Fibroblast of lung (primary cell): ENCODE measurements at places on chromosomes 16 and 17. TPM values are rescaled to one million over a fixed set of nuclear protein-coding genes. Genes with fewer than 3 reads are reported as not detected.

DNA sequence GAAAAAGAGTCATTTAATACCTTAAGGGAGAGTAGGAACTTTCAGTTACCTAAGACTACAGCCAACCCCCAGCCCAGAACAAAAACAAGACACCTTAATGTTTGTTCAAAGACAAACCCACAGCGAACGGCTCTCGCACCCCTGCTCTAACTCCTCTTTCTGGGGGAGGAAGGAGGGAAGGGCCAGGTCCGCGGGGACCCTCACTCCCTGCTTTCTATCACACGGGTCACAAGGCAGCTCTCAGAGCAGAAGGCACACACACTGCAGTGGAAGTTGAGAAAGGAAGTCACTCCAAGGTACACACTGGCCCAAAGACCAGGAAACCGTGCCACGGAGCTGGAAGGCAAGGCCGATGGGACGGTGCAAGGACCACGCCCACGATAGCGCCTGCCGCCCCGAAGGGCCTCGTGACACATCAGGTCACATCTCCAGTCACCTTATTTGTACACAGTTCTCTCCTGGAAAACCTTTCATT is 10.0 kb downstream of the LITAFD start:
- DNase-seq = no peak
- H3K27me3 ChIP-seq = no peaks in the 10 kb centered on the region
- peaks cover 10% of the 10 kb centered on the region for H3K4me1 ChIP-seq
- no peak overlapping the region for H3K4me3 ChIP-seq

DNA sequence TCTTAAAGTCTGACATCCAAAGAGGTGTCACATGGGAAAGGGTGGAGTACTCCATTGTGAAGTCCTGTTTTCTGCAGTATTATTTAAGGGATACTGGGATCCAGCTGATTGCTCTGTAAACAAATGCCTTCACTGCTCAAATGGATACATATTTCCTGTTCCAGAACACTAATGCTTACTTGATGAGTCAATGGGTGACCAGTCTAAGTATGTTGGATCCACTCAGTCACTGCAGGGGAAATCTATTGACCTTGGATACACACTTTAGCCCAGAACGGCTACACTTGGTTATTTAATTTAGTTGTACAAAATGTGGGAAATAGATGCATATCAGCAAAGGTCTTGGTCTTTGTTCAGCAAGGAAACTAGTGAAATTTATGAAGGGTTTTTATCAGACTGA is 261.4 kb downstream of the MAP2K4 start:
- H3K27ac ChIP-seq = no peak overlapping the region
- DNase-seq = peak; percentile 72
- H3K27me3 ChIP-seq = no peaks in the 10 kb centered on the region
- no peak overlapping the region for H3K4me3 ChIP-seq

DNA sequence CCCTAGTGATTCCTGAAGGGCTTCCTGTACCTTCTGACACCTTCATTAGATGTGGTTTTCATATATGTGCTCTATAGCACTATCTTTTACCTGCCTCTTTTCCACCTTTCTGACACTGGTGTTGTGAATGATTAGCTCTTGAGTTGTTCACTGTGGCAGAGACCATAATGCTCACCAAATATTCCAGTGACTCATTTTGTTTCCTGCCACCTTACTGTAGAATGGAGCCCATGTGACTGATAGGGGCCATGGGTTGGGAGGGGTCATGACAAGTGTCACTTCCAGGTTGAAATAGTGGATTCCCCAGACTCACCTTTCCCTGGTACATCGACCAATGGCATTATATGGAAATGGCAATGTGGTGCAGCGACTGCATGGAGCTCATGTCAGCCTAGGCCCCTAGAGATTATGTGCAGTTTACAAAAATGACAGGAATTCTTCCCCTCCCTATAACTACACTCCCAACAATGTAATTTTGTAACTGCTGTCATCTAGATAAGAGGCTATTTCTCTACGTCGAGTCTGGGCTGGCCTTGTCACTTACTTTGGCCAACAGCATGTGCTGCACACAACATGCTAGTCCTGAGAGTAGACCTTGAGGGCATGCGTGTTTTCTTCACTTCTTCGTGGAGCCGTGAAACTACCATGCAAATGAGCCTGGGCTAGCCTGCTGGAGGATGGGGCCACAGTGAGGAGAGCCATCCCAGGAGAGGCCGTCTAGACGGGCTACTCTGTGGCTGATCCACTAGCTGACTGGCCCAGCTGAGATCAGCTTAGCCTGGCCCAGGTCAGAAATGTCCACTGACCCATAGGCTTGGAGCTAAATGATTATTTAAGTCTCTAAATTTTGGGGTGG is 409.5 kb downstream of the CA10 start:
- H3K27me3 ChIP-seq = no peaks in the 10 kb centered on the region
- no peak for DNase-seq
- H3K27ac ChIP-seq = no peak overlapping the region
- no peak overlapping the region for H3K4me3 ChIP-seq
- no peaks in the 10 kb centered on the region for H3K4me1 ChIP-seq

DNA sequence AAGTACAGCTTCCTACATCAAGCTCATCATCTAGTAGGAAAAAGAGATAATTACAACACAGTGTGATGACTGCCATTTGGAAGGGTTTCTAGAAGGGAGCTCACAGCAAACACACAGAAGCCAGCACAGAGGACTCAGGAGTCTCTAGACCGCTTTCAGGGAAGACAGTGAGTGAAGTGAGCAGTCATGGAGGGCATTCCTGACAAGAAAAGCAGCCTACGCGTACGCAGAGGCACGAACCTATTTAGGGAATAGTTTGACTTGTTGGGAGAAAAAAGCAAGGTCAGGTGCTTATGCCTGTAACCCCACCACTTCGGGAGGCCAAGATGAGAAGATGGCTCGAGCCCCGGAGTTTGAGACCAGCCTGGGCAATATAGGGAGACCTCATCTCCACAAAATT is 8.4 kb upstream of the HASPIN start:
- peaks cover 8% of the 10 kb centered on the region for H3K4me1 ChIP-seq
- H3K36me3 ChIP-seq = peaks cover 6% of the 10 kb centered on the region
- no peaks in the 10 kb centered on the region for H3K27me3 ChIP-seq
- DNase-seq = no peak
- H3K27ac ChIP-seq = no peak overlapping the region

DNA sequence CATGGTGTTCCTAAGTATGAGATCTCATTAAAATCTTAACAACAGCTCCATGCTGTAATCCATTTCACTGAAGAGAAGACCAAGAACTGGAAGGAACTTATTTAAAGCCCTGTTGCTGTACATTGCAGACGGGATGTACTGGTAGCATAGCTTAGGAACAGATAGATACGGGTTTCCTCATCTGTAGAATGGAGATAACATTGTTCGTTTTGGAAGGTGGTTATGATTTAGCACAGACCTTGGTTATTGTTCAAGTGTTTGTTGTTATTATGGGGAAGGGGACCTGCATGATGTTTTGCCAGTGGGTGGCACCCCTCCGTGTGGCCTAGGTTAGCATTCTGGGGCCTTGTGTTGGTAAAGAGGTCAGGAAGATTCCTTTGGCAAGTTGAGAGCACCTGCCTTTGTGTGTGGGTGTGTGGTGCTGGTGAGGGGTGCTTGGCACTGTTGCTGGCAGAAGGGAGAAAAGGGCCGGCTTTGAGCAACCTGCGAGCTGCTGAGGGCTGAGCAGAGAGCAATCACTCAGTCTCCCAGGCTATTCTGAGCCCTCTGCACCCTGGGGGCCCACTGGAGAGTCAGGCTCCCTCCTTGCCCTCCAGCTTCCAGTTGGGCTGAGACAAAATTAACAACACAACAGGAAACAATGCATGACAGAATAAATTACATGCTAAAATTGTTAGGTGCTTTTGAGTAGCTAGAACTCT is 2.3 kb downstream of the TAOK2 start:
- DNase-seq = no peak
- no peak overlapping the region for H3K27ac ChIP-seq

GRCh38 chr17:82424001-82424862 is 5.8 kb upstream of the OGFOD3 start:
- no peak overlapping the region for H3K4me3 ChIP-seq
- DNase-seq = peak; percentile 19
- no peak overlapping the region for H3K27ac ChIP-seq
- no peaks in the 10 kb centered on the region for H3K27me3 ChIP-seq
- H3K36me3 ChIP-seq = no peaks in the 10 kb centered on the region
- no peaks in the 10 kb centered on the region for H3K4me1 ChIP-seq

DNA sequence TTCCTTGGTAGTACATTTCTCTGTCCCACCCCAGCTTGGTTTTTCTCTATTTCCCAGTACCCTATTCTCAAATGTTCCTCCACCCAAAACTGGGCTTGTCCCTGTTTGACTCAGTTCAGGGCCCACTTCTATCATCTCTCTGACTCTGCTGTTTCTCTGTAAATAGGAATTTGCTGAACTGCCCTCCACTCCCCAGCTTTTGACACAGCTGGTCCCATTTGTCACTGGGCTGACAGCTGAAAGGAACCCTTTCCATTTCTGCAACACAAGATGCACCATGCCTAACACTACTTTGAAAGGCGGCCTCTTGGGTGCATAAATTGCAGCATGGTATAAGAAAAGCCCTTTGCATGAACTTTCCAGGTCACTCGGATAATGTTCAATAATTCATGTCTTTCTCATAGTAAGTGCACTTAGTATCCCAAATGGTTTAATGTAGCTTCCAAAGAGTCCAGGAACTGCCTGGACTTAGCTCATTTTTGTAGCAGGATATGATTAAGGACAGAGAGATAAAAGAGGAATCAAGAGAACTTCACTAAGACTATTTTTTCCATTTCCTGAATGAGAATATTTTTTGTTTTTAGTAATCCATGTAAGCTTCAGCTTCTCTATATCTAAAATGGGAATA is 256.7 kb downstream of the CDH11 start:
- H3K36me3 ChIP-seq = no peaks in the 10 kb centered on the region
- no peaks in the 10 kb centered on the region for H3K27me3 ChIP-seq
- peaks cover 6% of the 10 kb centered on the region for H3K4me1 ChIP-seq
- no peak overlapping the region for H3K27ac ChIP-seq

SLC6A2 gene
- total RNA-seq = not detected in 2 replicates

DNA sequence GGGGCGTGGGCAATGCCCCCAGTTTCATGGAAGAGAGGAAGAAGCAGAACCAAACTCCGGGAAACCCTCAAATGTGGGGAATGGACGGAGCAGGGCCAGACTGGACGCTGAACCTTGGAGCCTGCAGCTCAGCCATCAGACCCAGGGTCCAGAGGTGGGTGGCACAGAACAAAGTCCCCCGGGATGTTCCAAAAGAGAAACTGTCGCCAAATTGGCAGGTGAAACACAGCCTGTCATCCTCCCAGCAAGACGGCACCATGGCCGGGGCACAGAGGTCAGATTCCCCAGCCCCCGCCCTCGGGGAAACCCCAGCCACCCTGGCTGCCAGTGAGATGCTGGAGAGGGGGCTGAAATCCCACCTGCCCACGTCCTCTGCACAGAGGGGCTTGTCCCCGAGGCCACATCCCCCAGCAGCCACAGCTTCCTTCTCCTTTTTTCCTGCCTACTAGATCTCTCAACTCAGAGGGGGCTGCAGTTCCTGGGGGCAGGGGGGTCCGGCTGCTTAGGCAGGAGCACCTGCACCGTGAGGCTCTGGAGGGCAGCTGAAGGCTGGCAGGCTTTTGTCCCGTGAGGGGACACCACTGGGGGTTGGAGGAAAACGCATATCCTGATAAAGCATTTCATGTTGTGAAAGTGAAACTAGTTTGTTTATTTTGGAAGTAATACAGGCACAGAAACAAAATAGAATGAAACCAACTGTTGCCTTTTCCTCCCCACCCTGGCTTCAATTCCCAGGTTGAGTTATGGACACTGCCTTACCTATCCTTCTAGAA is 1.2 kb upstream of the SECTM1 start:
- H3K4me1 ChIP-seq = peaks cover 29% of the 10 kb centered on the region
- H3K36me3 ChIP-seq = no peaks in the 10 kb centered on the region
- no peak overlapping the region for H3K27ac ChIP-seq
- no peaks in the 10 kb centered on the region for H3K27me3 ChIP-seq

TBC1D3C gene
- total RNA-seq = 1.3 TPM in 1 of 2 replicates, not detected in the other

GRCh38 chr17:57419940-57420550 is 163.7 kb downstream of the MSI2 start:
- no peak overlapping the region for H3K27ac ChIP-seq
- DNase-seq = no peak
- no peaks in the 10 kb centered on the region for H3K27me3 ChIP-seq
- no peaks in the 10 kb centered on the region for H3K4me1 ChIP-seq

CCL1 gene
- total RNA-seq = not detected in 2 replicates

KRT28 gene
- total RNA-seq = not detected in 2 replicates

GRCh38 chr16:51813609-51814008 is 662.5 kb upstream of the SALL1 start:
- no peaks in the 10 kb centered on the region for H3K36me3 ChIP-seq
- DNase-seq = no peak
- peaks cover 2% of the 10 kb centered on the region for H3K4me1 ChIP-seq
- H3K4me3 ChIP-seq = no peak overlapping the region

- peak; percentile 47 for DNase-seq
- H3K36me3 ChIP-seq = no peaks in the 10 kb centered on the region
- H3K27ac ChIP-seq = no peak overlapping the region
- H3K4me3 ChIP-seq = peak overlapping the region; percentile 42
Observed at GRCh38 chr17:49003557-49004511, 6.6 kb downstream of the IGF2BP1 start.

DNA sequence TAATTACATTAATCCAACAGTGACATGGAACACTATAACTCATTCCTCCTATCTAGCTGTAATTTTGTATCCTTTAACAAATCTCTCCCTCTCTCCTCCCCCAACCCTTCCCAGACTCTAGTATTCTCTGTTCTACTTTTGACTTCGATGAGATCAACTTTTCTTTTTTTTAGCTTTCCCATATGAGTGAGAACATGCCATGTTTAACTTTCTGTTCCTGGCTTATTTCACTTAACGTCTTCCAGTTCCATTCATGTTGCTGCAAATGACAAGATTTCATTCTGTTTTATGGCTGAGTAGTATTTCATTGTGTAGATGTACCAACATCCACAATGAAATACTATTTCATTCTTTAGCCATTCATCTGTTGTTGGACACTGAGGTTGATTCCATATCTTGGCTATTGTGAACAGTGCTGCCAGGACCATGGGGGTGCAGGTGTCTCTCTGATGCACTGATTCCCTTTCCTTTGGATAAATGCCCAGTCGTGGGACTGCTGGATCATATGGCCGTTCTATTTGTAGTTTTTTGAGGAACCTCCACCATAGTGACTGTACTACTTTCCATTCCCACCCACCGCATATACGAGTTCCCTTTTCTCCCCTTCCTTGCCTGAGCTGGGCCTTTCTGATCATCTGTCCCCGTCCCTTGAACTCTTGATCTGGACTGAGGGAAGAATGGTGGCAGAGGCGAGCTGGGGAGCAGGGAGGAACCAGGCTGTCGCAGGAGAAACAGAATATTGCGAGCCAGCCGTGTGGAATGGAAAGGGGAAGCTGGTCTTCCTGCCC is 7.7 kb upstream of the CEP295NL start:
- H3K4me1 ChIP-seq = peaks cover 4% of the 10 kb centered on the region
- no peaks in the 10 kb centered on the region for H3K27me3 ChIP-seq

GRCh38 chr16:27379919-27380318 is 22.1 kb upstream of the IL21R start:
- H3K4me1 ChIP-seq = no peaks in the 10 kb centered on the region
- H3K4me3 ChIP-seq = no peak overlapping the region
- peaks cover 5% of the 10 kb centered on the region for H3K27me3 ChIP-seq
- no peak overlapping the region for H3K27ac ChIP-seq
- no peak for DNase-seq

GRCh38 chr16:85019659-85020245 is 7.8 kb upstream of the KIAA0513 start:
- DNase-seq = no peak
- H3K27me3 ChIP-seq = no peaks in the 10 kb centered on the region
- H3K4me3 ChIP-seq = no peak overlapping the region

GRCh38 chr17:17075125-17075781 is 33.0 kb downstream of the MPRIP start:
- H3K27me3 ChIP-seq = no peaks in the 10 kb centered on the region
- peak; percentile 86 for DNase-seq
- peaks cover 9% of the 10 kb centered on the region for H3K36me3 ChIP-seq
- no peak overlapping the region for H3K4me3 ChIP-seq
- peaks cover 42% of the 10 kb centered on the region for H3K4me1 ChIP-seq
